Pancreas (tissue), 10 donors: ENCODE measurements at places on chromosomes 12 and 14. TPM values are rescaled to one million over a fixed set of nuclear protein-coding genes. Genes with fewer than 3 reads are reported as not detected.

DNA sequence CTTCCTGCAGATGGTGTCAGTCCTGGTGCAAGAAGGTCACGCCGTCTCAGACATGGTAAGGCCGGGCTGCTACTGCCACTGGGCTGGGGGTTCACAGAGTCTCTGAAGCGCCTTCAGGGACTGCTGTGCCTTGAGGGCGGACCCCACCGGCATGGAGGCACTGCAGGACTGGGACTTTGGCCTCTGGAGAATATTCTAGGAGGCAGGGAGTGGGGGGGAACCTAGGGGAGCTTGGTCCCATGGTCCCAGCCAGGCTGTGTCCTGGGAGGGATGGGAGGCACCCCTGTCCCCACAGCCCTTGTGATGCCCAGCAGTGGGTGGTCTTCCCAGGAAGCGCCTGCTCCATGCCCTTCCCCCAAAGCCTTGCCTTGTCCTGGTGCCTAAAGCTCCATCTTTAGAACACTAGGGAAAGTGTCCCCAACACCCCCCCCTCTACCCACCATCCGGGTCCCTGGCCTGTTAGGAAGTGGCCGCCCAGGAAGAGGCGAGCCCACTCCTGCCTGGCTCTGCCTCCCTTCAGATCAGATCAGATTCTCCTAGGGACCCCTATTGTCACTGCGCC lies 1.5 kb downstream of the AMN start:
- no peak overlapping the region for H3K4me3 ChIP-seq
- H3K4me1 ChIP-seq: no peaks in the 10 kb centered on the region
- no peak overlapping the region for H3K27ac ChIP-seq
- H3K27me3 ChIP-seq: no peaks in the 10 kb centered on the region
- H3K36me3 ChIP-seq: no peaks in the 10 kb centered on the region

DNA sequence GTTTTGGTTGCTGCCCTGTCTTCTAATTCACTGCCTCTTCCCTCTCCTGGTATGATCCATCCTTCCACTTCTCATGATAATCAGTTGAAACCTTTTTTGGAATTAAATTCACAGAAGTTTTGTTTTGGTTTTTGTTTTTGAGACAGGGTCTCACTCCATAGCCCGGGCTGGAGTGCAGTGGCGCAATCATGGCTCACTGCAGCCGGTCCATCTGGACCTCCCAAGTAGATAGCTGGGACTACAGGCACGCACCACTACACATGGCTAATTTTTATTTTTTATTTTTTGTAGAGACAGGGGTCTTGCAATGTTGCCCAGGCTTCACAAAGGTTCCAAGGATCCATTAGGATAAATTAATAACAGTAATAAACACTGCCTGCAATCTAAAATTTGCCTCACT lies 164.3 kb downstream of the PRKCH start:
- H3K36me3 ChIP-seq: no peaks in the 10 kb centered on the region
- H3K4me1 ChIP-seq: peaks cover 53% of the 10 kb centered on the region
- DNase-seq: no peak
- peak overlapping the region; percentile 30 for H3K27ac ChIP-seq

GRCh38 chr12:18158774-18159557 lies 69.0 kb upstream of the RERGL start:
- no peak overlapping the region for H3K4me3 ChIP-seq
- no peak for DNase-seq
- H3K27ac ChIP-seq: no peak overlapping the region
- no peaks in the 10 kb centered on the region for H3K4me1 ChIP-seq

GRCh38 chr12:1403417-1403816 lies 191.0 kb downstream of the FBXL14 start:
- H3K4me3 ChIP-seq: no peak overlapping the region
- H3K36me3 ChIP-seq: no peaks in the 10 kb centered on the region
- H3K4me1 ChIP-seq: no peaks in the 10 kb centered on the region
- H3K27me3 ChIP-seq: no peaks in the 10 kb centered on the region

DNA sequence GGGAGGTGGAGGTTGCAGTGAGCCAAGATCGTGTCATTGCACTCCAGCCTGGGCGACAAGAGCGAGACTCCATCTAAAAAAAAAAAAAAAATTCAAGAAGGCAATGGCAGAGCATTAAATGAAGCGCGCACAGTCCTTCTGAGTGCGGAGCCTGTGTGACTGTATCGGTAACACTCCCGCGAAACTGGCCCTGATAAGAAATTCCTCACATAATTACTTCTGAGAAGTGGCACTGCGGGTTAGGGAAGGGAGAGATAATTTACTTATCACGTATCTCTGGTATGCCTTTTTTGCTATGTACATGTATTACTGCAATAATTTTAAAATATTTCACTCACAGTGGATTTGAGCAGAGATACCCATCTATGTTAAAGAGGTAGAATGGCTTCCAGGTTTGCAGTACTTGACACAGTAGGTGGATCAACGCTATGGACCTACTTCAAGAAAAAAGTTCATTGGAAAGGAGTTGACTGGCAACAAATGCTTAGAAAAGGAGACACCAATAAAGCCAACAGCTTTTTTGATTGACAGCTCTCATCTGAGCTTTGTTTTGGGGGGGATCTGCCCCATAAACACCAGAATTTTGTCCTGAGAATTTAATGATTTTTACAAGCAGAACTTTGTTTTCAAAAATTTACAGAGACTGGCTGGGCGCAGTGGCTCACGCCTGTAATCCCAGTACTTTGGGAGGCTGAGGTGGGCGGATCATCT lies 29.2 kb upstream of the SPTLC2 start:
- H3K4me3 ChIP-seq: no peak overlapping the region
- no peaks in the 10 kb centered on the region for H3K27me3 ChIP-seq
- H3K4me1 ChIP-seq: no peaks in the 10 kb centered on the region

DNA sequence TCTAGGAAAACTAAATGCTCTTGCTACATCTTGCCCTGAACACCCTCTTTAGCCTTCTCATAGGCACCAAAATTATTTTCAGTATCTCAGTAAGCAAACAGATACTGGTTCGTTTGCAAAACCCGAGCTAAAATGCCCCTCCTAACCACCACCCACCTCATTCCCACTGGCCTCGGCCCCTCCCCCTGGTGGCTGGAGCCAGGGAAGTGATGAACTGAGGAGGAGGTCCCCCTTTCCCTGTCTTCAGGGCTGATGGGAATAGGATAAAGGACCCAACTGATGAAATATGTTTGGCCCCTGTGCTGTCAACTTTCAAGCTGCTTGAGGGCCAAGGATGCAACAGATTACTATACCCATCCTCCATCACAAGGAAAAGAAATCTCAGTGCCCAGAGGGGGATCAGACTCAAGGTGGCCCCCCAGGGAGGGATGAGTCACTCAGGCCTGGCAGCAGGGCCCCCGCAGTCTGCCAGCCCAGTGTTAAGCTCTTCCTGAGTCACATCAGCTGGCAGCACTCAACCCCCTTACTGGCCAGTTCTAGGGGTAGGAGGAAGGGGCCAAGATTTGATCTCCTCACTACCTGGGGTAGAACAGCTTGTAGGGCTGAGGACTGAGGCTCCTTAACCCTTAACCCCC lies 1.7 kb downstream of the ANKRD52 start:
- H3K4me3 ChIP-seq: no peak overlapping the region
- no peak overlapping the region for H3K27ac ChIP-seq
- no peaks in the 10 kb centered on the region for H3K27me3 ChIP-seq
- no peaks in the 10 kb centered on the region for H3K36me3 ChIP-seq
- H3K4me1 ChIP-seq: peaks cover 19% of the 10 kb centered on the region

Gene MON2
- 29.2 TPM for total RNA-seq
